ENCODE measurements at places on chromosomes 1 and 21. TPM values are rescaled to one million over a fixed set of nuclear protein-coding genes. Genes with fewer than 3 reads are reported as not detected.
A peak's percentile ranks its signal among the peaks of the same experiment; 100 is the strongest.

Gene DAB1
- under 0.01 TPM for total RNA-seq

Gene NUDT4B
- total RNA-seq: 48.8 TPM

Gene RAB7B
- total RNA-seq: 12.3 TPM

Gene CTSE
- 18.9 TPM for total RNA-seq

Gene CLCNKA
- 3.9 TPM for total RNA-seq

Gene TNFRSF18
- total RNA-seq: 0.67 TPM

Gene ERICH3
- total RNA-seq: not detected

GRCh38 chr1:20185834-20186782 lies at the start of the genes PLA2G2C and UBXN10:
TSS of gene PLA2G2C (minus strand) at chr1:20186518. CDS start at chr1:20177363, 9,155 bp downstream.
TSS of gene UBXN10 (plus strand) at chr1:20186096. CDS start at chr1:20190562, 4,466 bp downstream.
- no peaks in the 10 kb centered on the region for H3K36me3 ChIP-seq
- peaks cover 18% of the 10 kb centered on the region for H3K4me1 ChIP-seq
- DNase-seq: peak; percentile 85
- peak within 1 kb of the TSS; percentile 56 for H3K27ac ChIP-seq

DNA sequence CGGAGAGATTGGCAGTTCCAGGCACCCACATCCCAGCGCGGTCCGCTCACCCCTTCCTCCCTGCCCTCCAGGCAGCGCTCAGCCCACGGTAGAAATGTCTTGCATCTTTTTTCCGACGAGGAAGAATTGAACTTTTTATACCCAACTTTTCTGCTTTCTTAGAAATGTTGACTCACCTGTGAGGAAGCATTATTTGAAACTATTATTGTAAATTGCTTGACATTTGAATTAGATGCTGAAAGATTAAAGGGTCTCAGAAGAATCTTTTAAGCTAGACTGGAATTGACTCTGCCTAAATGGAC lies 912 bp upstream of the SIPA1L2 start:
- no peak for DNase-seq
- peak overlapping the region; percentile 97 for H3K27ac ChIP-seq
- no peaks in the 10 kb centered on the region for H3K36me3 ChIP-seq
- no peaks in the 10 kb centered on the region for H3K27me3 ChIP-seq

DNA sequence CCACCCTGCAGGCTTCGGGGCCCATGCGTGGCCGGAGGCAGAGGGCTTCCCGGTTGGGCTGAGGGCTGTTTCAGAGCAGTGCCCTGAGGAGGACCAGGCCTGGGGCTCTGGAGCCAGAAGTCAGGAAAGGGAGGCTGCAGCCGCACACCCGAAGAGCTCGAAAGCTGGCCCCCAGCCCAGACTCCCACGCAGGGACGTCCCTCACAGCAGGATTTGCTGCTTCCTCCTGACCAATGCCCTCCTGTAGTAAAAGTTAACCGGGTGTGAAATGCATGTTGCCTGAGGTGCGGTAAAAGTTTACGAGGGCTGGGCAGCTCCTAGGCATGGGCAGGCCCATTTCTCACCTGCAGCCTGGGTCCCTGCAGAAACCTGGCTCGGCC lies 101.5 kb upstream of the ARHGEF16 start:
- H3K27me3 ChIP-seq: no peaks in the 10 kb centered on the region
- no peak overlapping the region for H3K4me3 ChIP-seq
- peak; percentile 92 for DNase-seq
- peaks cover 85% of the 10 kb centered on the region for H3K4me1 ChIP-seq
- peak overlapping the region; percentile 77 for H3K27ac ChIP-seq

DNA sequence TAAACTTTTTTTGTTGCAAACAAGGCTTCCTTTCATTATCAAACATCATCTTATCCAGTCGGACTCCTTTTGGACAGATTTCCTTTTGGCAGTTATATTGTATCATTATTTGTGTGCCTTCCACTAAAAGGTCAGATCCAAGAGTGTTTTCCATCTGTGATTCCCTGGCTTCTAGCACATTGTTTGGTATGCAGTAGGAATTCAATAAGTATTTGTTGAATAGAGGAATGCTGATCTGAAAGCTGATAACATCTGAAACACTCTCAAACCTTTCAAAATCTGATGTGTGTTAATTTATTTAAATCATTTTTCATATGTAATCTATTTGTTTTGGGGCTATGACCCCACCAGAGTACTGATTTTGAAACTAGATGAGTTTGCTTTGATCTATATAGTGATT lies 39.0 kb downstream of the NDC1 start:
- no peak for DNase-seq
- H3K4me1 ChIP-seq: no peaks in the 10 kb centered on the region
- H3K36me3 ChIP-seq: peaks cover 6% of the 10 kb centered on the region
- no peak overlapping the region for H3K27ac ChIP-seq
- H3K27me3 ChIP-seq: no peaks in the 10 kb centered on the region

DNA sequence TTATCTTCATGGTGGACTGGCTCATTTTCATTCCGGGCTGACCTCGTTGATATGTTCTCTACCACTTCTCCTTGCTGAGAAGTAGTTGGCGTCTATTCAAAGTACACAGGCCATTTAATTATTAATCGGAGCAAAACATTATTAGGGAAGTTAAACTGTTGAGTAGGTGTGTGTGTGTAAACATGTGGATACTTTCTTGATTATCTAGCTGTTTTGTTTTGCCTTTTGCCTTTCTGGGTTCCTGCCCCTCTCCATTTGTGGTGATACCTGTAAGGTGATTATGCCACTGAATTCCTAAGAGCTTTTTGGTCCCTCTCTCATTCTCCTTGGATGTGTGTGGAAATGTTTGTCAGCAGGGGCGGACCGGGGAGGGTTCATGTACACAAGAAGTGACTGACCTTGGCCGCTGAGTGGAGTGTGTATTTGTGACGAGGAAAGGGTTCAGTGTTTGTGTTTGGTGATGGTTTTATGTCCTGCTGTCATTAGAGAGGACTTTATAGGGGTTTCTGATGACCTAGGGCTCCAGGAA lies 56.6 kb upstream of the PPP2R5A start:
- no peak overlapping the region for H3K4me3 ChIP-seq
- no peaks in the 10 kb centered on the region for H3K27me3 ChIP-seq
- no peak for DNase-seq
- peaks cover 47% of the 10 kb centered on the region for H3K4me1 ChIP-seq
- no peaks in the 10 kb centered on the region for H3K36me3 ChIP-seq

DNA sequence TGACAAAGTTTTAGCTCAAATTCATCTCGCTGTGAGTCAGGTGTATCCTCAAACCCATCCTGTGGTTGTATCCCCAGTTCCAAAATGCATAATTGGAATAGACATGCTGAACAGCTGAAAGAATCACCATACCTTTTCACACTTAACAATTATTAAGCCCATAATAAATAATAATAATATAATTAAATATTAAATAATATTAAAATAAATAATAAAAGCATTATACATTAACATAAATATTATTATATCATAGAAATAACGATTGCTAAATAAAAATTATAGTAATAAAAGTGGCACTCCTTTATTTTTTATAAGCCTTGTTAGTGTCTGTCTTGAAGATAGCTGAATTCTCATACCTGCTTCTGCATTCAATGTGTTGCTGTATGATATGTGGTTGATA lies 257.5 kb upstream of the B3GALT2 start:
- H3K36me3 ChIP-seq: no peaks in the 10 kb centered on the region
- H3K4me1 ChIP-seq: peaks cover 3% of the 10 kb centered on the region
- no peak for DNase-seq

GRCh38 chr1:40310983-40311642 lies 6.0 kb downstream of the COL9A2 start:
- peaks cover 36% of the 10 kb centered on the region for H3K4me1 ChIP-seq
- H3K36me3 ChIP-seq: no peaks in the 10 kb centered on the region
- H3K27ac ChIP-seq: no peak overlapping the region
- DNase-seq: no peak

DNA sequence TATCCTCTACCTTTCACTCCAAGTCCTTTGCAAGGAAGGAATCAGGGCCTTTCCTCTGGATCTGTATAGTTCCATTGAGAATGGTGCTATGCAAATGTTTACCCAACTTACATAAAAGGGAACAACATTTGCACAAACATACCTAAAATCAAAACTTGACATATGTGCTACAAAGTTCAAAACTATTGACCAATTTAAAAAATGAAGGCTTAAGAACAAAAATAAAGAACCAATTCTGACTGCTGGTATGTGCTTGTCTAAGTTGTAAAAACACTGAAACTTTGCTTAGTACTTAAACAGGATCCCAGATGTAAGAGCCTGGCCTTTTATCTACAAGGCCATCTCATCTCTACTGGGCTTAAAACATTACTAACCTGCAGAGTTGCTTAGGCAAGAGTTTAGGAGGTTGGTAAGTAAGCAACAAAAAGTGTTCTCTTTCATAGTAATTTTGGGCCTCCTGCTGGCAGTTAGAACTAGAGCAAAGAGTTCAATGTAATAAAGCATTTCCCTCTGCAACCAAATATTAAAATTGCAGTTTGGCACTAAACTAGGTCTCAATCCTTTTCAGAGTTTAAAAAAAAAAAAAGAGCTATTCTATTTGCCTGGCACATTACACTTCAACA lies 2.0 kb downstream of the SCMH1 start:
- peak overlapping the region; percentile 95 for H3K27ac ChIP-seq
- peaks cover 23% of the 10 kb centered on the region for H3K4me1 ChIP-seq
- H3K27me3 ChIP-seq: no peaks in the 10 kb centered on the region

GRCh38 chr1:9246841-9247785 lies 12.5 kb downstream of the H6PD start:
- DNase-seq: no peak
- no peaks in the 10 kb centered on the region for H3K27me3 ChIP-seq
- H3K27ac ChIP-seq: no peak overlapping the region
- peaks cover 36% of the 10 kb centered on the region for H3K4me1 ChIP-seq
- no peak overlapping the region for H3K4me3 ChIP-seq

- DNase-seq: no peak
- H3K4me1 ChIP-seq: peaks cover 12% of the 10 kb centered on the region
- H3K27ac ChIP-seq: no peak overlapping the region
- H3K27me3 ChIP-seq: no peaks in the 10 kb centered on the region
- no peak overlapping the region for H3K4me3 ChIP-seq
Observed at GRCh38 chr1:5886541-5887348, 105.5 kb downstream of the NPHP4 start.

- H3K4me3 ChIP-seq: no peak overlapping the region
- H3K36me3 ChIP-seq: no peaks in the 10 kb centered on the region
- H3K4me1 ChIP-seq: no peaks in the 10 kb centered on the region
- no peaks in the 10 kb centered on the region for H3K27me3 ChIP-seq
- no peak for DNase-seq
Observed at GRCh38 chr21:31213787-31214186, 130.3 kb downstream of the TIAM1 start.

DNA sequence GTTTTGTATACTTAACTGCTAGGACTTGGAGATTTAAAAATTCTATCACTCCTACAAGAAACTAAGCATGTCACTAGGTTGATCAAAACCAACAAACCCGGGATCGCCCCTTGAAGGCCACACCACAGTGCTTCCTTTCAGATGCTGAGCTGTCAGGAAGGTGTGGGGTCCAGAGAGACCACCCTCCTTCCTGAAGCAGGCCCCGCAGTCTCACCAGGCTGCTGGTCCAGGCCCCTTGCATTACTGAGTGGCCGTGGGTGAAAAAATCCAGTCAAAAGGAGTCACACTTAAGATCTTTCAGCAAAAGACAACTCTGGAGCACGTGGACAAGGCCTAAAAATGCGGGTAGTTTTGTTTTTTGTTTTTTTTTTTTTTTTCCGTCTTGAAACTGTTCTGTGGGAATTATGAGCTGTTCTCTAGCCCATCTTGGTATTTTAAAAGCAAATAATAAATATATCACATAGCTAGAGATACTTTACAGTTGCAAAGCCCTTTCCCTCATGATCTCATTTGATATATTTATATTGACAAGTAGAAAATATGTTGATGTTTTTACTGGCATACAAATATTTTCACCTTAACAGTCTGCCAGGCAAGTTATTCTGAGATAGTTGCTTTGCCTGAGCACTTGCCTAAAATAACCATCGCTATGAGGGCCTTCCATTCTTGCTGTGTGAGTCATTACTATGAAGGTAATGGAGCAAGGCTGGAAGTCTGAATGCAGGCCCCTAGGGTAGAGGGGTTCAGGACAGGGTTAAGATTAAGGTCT lies 73.1 kb upstream of the EDEM3 start:
- peak; percentile 68 for DNase-seq
- H3K4me3 ChIP-seq: no peak overlapping the region
- H3K27me3 ChIP-seq: no peaks in the 10 kb centered on the region
- peaks cover 44% of the 10 kb centered on the region for H3K4me1 ChIP-seq
- H3K27ac ChIP-seq: peak overlapping the region; percentile 98

GRCh38 chr21:45256912-45257672 lies 30.6 kb downstream of the POFUT2 start:
- no peak overlapping the region for H3K4me3 ChIP-seq
- H3K36me3 ChIP-seq: no peaks in the 10 kb centered on the region
- no peak for DNase-seq
- no peaks in the 10 kb centered on the region for H3K27me3 ChIP-seq
- no peaks in the 10 kb centered on the region for H3K4me1 ChIP-seq
- H3K27ac ChIP-seq: no peak overlapping the region

DNA sequence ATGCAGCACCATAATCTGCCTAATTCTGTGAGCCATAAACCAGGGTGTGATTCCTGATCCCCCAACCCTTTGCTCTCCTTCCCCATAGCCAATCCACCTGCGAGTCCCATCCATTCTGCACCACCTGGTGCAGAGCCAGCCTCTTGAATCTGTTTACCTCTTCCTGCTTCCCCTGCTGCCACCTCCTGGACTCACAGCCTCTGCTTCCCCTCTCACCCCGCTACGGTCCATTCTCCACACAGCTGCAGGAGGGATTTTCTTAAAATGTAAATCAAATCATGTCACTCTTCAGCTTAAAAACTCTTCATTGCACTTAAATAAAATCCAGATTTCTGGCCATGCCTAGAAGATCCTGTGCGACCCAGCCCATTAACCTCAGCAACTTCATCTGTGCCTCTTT lies 186.7 kb downstream of the FOXD2 start:
- H3K4me3 ChIP-seq: no peak overlapping the region
- no peaks in the 10 kb centered on the region for H3K27me3 ChIP-seq
- H3K36me3 ChIP-seq: no peaks in the 10 kb centered on the region
- H3K27ac ChIP-seq: no peak overlapping the region
- DNase-seq: peak; percentile 8
